ENCODE measurements at places on chromosomes 5 and 9.

GRCh38 chr9:126532951-126533925, 80.5 kb upstream of the LMX1B start:
- peak; percentile 74 for DNase-seq

DNA sequence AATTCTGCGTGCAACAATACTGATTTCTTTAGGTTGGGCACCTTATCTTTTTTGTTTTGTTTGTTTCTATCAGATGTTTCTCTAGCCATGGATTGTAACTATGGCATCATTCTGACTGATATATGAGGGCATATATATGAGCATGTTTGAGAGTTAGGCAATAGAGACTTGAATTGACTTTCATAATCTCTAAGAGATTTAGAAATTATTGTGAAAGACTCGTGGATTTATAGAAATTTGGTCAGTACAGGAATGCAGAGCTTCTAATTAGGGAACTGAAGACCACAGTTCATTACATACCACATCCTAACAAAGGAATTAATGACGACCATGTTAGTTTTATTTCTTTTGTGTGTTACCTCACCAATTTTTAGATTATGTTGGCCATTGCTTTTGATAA, 546.0 kb upstream of the GRAMD2B start:
- DNase-seq = no peak

- no peak for DNase-seq
Observed at GRCh38 chr5:133794771-133795415, 173.5 kb downstream of the C5orf15 start.

DNA sequence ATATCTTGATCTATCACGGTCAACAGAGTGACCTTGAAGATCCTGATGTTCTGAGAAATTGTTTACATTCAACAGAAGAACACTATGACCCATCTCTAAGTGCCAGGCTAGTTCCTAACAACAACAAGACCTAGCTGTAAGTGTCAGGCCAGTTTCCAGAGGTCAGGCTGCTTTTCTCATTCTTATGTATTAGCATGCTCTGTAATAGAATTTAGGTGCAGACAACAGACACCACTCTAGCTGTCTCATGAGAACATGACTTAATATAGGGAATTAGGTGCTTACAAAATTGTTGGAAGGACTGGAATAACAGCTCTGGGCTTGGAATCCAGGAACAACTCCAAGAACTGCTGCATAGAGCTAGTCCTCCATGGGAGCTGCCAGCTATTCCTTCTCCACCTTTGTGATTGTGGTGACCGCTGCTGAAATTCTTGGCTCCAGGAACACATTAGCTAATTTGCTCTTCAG, 138.7 kb downstream of the SNX18 start:
- DNase-seq = no peak

- no peak for DNase-seq
Observed at GRCh38 chr5:119357808-119358529, 2.1 kb downstream of the TNFAIP8 start.

All from suppressor macrophage treated with lipopolysaccharide for 4 hours (primary cell).